ENCODE measurements at places on chromosomes 4 and X.

- no peaks in the 10 kb centered on the region for H3K27me3 ChIP-seq
- DNase-seq: no peak
- H3K4me1 ChIP-seq: no peaks in the 10 kb centered on the region
- H3K4me3 ChIP-seq: no peak overlapping the region
- no peak overlapping the region for H3K27ac ChIP-seq
- peaks cover 2% of the 10 kb centered on the region for H3K36me3 ChIP-seq
Measured at GRCh38 chrX:120236687-120237479, 13.7 kb upstream of the ZBTB33 start.

DNA sequence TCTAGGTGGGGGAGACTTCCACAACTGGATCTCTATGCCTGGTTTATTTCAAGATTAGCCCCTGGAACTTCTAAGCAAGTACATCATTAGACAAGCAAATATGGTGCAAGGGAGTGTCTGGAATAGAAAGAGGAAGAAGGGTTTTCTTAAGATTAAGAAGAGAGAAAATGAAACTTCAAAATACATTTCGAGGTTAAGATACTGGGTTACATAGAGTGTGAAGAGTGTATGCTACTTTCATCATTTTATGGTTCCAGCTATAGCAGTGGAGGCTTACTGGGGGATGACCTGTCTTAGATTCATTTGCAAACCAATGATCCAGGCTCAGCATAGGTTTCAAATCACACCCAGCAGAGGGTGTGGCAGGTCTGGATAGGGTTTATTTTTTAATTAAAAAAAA, 144.4 kb upstream of the GATB start:
- H3K27ac ChIP-seq: no peak overlapping the region
- no peaks in the 10 kb centered on the region for H3K36me3 ChIP-seq
- H3K4me1 ChIP-seq: peaks cover 7% of the 10 kb centered on the region
- no peak for DNase-seq
- H3K27me3 ChIP-seq: no peaks in the 10 kb centered on the region

DNA sequence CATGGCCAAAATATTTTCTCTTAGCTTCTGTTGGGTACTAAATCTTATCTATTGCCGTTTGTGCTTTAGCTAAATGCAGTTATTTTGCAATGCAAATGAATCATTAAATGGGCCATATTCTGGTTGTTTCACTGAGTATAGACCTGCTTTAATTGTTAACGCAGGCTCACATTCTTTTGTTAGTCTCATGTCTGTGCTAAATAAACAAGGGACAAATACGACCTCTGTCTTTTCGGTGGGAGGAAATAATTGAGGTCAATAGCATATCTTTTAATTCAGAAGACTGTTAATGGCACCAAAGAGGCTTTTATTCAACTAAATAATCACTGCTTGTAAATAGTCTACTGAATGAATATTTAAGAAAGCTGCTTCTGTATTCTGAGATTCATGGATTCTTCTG, 76.9 kb downstream of the DIAPH2 start:
- H3K27ac ChIP-seq: no peak overlapping the region
- H3K36me3 ChIP-seq: no peaks in the 10 kb centered on the region
- H3K27me3 ChIP-seq: no peaks in the 10 kb centered on the region
- DNase-seq: no peak
- no peak overlapping the region for H3K4me3 ChIP-seq
- H3K4me1 ChIP-seq: peaks cover 9% of the 10 kb centered on the region

GRCh38 chrX:136353526-136354093, 52.8 kb downstream of the ADGRG4 start:
- no peak overlapping the region for H3K27ac ChIP-seq
- peaks cover 5% of the 10 kb centered on the region for H3K27me3 ChIP-seq
- no peaks in the 10 kb centered on the region for H3K4me1 ChIP-seq

Data from activated CD8-positive, alpha-beta T cell treated with anti-CD3 and anti-CD28 coated beads, Interleukin-2, amount 10 ng/mL, durations not matched to agents 7 days and 5 days (primary cell).